ENCODE measurements at places on chromosomes 16 and 17.

GRCh38 chr16:3266873-3267537 is 10.6 kb upstream of the MEFV start:
- no peak for DNase-seq

- DNase-seq, result no peak
Measured at GRCh38 chr17:74698069-74698468, 14.7 kb downstream of the CD300LF start.

- no peak for DNase-seq
Measured at GRCh38 chr17:65473985-65474384, 87.5 kb downstream of the AXIN2 start.

GRCh38 chr16:22260490-22260889 is 36.7 kb upstream of the POLR3E start:
- no peak for DNase-seq

DNA sequence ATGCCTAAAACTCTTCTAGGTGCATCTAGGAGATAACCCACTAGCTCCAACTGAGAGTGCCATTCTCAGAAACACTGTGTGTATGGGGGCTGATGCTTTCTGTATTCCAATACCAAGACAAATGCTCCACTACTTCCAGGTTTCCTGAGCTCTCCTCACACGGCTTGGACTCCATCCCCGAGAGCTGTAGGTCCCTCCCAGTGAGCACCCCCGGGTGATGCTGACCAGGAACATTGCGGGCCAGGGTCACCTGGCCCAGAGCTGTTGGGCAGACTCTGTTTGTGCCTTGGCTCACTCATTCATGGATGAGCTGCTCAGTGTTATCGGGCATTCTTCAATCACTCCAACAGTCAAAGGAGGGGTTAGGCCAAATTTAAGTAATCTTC is 7.0 kb downstream of the CUEDC1 start:
- no peak for DNase-seq

- DNase-seq, result no peak
Measured at GRCh38 chr16:86042393-86042792, 143.4 kb downstream of the IRF8 start.

GRCh38 chr17:28747801-28748750 is 4.3 kb downstream of the TRAF4 start:
- DNase-seq, result no peak

- no peak for DNase-seq
Measured at GRCh38 chr16:52872731-52873130, 180.0 kb downstream of the CHD9NB start.

- DNase-seq, result no peak
Measured at GRCh38 chr17:56847106-56847505, 13.2 kb downstream of the DGKE start.

DNA sequence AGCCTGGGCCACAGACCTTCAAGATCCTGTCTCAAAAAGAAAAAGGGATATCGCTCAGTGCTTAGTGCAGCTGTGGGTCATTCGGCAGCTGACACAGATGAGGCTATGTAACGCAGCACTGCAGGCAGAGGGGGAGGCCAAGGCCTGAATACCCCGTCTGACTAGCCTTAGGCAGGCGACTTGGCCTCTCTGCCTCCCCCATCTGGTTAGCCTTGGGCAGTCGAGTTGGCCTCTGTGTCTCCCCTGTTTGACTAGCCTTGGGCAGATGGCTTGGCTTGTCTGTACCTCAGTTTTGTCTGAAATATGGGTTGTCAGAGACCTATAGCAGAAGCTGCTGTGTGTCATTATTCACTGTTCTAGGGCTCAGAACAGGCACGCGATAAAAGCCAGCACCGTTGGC is 10.0 kb downstream of the SPATA33 start:
- no peak for DNase-seq

GRCh38 chr17:74446551-74447500 is 14.9 kb downstream of the GPRC5C start:
- DNase-seq, result no peak

GRCh38 chr17:49691086-49691676 is 13.3 kb upstream of the SPOP start:
- DNase-seq, result no peak

DNA sequence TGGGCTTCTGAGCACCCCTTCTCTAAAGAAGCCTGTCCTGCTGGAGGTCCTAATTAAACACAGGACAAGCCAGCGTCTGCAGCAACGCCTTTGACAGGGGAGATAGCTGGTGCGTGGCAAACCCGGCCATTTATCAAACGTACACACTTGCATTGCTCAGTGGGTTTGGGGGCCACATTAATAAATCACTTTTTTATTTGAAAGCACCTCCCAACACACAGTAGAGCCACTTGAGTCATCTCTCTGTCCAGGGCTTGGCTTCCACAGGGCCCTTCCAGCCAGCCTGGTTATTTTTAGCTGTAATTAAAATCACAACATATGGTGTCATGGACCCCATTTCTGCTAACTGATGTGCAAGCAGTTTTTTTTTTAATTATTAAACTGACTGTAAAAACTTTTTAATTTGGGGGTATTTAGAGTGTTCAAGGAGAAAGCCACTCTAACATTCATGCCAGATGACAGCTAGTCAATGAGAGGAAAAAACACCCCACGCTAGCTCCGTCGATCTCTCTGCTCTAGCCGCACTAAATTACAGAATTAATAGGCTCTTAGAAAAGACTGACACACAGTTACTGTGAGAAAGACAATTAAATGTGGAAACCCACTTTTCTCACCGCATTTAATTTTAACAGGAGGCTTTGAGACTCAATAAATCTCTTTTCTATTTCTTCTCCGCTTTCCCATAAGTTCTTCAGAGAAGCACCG is 201.0 kb upstream of the WSCD1 start:
- DNase-seq, result no peak

DNA sequence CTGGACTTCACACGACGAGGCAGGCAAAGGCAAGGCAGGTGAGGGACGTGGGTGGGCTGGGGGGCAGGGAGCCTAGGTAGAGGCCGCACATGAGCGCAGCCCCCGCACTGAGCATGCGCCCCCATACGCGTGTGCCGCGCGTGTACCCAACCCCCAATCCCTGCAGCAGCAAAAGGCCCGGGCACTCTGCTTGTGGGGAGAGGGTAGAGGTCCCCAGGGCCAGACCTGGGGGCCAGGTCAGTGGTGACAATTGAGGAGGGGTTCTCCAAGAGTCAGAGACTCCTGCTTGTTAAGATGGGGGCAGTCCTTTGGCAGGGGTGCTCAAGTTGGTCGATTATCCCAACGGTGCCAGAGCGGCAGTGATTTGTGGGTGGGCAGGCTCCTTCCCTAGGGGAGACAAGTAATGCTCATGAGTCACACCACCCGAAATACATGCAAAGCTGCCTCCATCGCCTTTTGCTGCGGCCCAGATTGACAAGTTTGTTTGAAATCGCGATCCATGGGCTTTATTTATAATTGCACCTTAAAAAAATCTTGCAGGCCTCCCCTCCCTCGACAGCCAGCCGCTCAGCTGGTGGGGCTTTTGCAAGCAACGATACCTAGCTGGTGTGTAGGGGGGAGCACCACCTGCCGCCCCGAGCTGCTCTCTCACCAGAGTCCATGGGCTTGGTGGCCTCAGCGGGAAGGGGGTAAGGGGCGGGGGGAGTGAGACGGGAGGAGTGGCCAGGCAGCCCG is 1.1 kb upstream of the GIT1 start:
- DNase-seq, result no peak

- DNase-seq, result no peak
Measured at GRCh38 chr17:22461460-22462145, 769.3 kb downstream of the KCNJ18 start.

GRCh38 chr17:49991409-49991808 is 3.6 kb downstream of the DLX3 start:
- DNase-seq, result no peak
